Stimulated activated CD4-positive, alpha-beta T cell treated with anti-CD3 and anti-CD28 coated beads, TNF-alpha, amount 100 ng/mL, for 48 hours (primary cell): ENCODE measurements at places on chromosomes 11 and 22.

DNA sequence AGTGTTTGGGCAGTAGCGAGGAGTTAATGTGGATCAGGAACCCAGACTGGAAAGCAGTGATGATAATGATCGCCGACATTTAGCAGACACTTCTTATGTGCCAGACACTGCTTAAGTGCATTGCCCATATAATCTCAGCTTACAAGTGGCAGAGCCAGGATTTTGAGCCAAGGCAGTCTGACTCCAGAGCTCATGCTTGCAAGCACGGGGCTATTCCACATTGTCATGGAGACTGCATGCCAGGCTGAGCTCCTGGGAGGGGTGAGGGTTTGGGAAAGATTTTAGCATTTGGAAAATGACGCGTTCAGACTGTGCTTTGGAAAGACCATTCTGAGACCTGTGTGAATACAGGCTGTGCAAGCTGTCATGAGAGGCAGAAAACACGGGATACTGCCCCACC lies 302.7 kb downstream of the DDX10 start:
- no peak for DNase-seq

DNA sequence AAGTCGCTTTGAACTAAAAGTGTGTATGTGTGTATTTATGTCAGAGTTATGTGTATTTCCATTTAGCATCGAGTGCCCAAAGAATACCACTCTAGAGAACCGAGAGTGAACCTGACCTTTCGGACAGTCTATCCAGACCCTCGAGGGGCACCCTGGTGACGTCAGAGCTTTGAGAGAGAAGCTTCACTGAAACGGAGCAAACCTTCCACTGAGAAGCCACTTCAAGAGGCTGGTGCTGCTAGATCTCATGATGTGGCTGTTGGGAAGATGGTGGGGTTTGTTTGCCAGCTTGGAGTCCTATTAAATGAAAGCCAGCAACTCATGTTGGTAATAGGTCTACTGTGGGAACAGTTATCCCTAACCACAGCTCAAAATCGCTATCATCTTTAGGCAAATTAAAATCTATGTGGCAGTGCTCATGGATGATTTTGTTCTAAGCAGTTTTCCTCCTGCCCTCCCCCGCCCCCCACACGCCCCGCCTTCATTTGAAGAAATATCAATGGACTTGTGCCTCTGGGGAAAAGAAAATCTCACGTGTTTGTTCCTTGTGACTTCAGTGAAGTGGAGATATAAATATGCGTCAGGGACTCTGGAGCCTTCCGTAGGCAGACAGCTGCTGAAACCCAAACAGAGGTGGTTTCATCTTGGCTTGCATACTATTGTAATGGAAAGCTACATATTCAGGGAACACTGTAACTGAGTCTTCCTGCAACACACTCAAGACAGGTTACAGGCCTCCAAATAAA lies 22.4 kb upstream of the C11orf96 start:
- DNase-seq: no peak

DNA sequence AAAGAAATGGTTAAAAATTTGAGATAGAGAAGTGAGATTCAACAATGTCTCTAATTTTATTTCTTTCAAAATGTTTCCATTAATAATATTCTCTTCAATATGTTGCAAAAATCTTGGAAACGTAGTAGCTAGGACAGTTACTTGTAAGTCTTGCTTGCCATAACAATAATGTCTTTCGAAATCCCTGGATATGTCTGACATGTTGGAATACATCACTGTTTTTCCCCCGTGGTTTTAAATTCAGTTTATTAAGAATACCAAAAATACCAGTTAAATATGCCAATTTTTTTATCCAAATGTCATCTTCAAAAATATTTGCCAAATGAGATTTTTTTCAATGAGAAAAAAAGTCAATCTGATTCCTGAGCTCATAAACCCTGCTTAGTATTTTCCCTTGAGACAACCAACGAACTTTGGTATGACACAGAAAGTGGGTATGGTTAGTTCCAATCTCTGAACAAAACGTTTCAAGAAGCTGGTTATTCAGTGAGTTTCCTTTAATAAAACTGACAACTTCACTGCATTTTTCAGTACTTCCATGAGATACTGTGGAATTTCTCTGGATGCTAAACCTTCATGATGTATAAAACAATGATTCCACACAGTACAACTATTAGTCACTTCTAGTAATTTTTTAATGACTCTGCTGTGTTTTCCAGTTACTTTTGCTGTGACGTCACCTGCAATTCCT lies 36.7 kb upstream of the AMPD3 start:
- no peak for DNase-seq

GRCh38 chr22:18024276-18024939 lies at the start of gene MICAL3:
MICAL3 (minus strand) TSS chr22:18024561; CDS start chr22:17906812, 117,749 bp downstream.
- peak; percentile 45 for DNase-seq

DNA sequence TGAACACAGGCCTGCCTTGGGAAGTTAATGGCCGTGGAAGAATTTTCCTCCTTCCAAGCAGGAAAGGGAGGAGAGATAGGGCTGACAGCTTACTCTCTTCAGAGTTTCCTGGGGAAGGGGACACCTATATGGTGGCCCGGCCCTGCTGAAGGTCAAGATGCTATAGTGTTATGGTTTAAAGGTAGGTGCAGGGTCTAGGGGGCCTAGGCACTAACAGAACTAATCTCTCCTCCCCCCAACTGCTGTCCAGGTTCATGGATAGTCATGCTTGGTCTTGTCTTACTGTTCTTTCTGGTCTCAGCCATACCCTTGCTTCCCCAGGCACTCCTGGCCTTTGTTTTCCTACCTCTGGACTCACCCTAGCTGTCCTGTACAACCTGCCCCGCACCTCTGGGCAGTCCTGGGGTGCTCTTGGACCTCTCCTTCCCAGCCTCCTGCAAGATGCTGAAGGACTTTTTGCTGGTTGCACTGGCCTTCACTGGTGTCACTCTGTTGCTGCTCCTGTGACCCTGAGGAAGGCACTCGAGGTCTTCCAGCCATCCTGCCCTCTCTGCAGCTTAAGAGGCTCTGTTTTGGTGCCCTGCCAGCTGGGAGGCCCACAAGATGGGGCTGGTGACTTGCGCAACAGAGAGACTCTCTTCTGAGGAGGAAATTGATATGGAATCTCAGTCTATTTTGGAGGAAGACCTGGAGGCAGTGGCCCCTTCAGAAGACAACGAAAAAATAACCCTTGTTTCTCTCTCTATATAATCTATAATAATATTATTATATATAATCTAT lies 17.9 kb downstream of the SEC14L3 start:
- no peak for DNase-seq

- peak; percentile 69 for DNase-seq
These were observed at the start of gene TPST2 for GRCh38 chr22:26589845-26590736. TPST2 (minus strand) TSS chr22:26590132; CDS start chr22:26541630, 48,502 bp downstream.

DNA sequence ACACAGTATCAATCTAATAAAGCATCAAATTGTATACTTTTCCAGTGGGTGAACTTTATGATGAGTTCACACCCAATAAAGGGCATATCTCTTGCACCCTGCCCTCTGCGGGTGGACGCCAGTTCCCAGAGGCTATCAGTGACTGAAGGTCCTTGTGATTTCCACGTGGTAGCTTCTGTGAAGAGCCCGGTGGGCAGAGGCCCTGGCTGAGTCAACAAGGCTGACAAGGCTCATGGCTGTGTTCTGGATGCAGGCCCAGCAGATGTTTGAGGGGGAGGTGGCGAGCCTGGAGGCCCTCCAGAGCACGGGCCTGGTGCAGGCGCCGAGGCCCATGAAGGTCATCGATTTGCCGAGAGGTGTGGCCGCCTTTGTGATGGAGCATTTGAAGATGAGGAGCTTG lies 71.4 kb downstream of the PIWIL3 start:
- DNase-seq: no peak

DNA sequence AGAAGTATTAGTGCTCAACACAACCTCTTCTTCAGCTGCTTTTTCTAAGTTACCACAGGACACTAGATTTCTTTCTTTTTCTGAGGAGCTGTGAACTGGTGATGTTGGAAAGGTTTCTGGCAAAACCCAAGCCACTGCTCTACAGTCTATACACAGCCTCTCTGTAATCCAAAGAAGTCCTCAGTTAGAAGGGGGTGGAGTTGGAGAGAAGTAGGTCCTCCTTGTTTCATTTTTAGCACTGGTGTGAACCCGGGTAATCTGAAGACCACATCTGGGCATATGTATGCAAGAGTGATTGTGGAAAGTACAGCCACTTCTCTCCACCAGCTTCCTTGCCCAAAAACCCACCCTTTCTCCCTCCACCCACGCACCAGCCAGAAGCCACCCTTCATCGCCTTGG lies 1168.1 kb downstream of the LRRC4C start:
- no peak for DNase-seq

DNA sequence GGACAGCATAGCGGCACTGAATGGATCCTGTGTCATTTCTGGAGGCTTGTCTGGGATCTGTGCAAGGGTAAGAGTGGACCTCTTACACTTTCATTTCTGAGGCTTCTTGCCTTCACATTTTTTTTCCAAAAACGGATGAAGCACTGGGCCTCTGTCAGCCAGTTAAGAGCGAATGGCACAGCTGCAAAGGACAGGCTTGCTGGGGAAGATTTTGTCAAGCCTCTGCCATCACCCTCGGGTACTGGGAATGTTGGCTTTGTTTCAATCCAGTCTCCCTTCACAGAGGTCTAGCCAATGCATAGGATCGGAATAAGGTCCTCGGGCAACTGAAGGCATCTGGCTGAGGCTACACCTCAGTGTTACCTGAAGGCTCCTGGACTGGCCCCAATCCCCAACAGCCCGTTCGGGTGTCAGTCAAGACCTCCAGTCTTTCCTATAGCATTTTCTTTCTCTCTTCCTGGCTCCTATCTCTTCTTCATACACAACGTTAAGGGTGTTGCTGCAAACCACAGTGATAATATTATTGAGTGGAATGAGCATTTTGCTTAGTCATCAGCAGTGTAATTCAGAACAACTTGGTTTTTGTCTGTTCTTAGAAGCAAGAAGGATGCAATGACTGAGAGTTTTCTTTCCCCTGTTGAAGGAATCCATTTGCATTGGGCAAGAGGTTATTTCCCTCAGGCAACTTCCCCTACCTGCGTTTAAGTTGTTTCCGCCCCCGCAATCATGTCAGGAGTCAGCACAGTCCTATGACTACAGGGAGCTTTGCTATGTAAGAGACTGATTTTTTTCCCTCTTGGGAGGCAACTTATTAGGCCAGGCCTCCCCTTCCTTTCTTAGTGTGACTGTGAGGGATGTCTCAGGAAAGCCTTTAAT lies 22.8 kb downstream of the NPAT start:
- DNase-seq: peak; percentile 70

- DNase-seq: no peak
These were observed 35.1 kb downstream of the FBLN1 start for GRCh38 chr22:45537734-45538181.

- DNase-seq: peak; percentile 8
These were observed 454 bp downstream of the TMEM218 start for GRCh38 chr11:125111001-125111342.

- DNase-seq: no peak
These were observed 239.0 kb downstream of the TENM4 start for GRCh38 chr11:79201677-79202347.

GRCh38 chr11:102630598-102631448 lies 5.7 kb upstream of the MMP20 start:
- DNase-seq: no peak

GRCh38 chr22:21632237-21632895 lies at the start of gene CCDC116:
CCDC116 (plus strand) TSS chr22:21632760; CDS start chr22:21633182, 422 bp downstream.
- DNase-seq: no peak

DNA sequence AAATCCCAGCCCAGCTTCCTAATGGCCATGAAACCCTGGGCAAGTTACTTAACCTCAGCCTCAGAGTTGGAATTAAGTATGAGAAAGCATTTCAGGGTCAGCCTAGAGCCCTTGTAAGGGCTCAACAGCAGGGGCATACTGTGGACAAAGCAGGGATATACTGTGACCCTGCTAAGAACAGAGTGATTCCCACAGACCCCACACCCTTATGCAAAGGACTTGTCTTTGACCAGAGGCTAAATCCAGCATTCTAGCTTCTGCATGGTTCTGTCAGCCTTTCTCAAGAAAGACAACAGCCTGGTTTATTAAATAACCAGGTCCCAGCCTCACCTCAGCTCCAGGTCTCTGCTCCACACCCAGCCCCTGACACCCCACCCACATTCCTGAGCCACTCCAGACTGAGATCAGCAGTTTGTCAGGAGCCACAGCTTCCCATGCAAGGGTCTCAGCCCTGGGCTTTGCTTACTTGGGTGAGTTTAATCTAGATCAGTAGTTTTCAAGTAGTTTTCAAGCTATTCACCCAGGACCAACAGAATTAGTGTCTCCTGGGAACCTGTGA lies 69.2 kb downstream of the GALNT18 start:
- no peak for DNase-seq

GRCh38 chr22:23752750-23753149 lies 1.5 kb downstream of the VPREB3 start:
- no peak for DNase-seq

GRCh38 chr22:49042877-49043859 lies 784.5 kb downstream of the BRD1 start:
- DNase-seq: no peak

DNA sequence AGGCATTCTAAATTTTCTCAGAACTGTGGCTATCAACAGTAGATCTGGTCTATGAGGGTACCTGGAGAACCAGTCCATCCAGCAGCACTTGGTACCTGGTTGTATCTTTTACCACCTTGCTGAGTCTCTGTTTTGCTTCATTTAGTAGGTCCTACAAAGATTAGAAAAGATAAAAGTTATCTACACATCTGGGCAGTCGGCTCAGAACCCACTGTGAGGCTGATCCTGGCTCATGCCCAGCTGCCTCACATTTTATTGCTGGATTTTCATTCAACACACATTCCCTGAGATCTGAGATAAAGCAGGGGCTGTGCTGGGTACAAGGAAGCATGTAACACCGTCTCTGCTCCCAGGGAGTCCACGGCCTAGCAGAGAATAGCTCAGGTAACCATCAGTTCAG lies 27.5 kb downstream of the ATP6V1E1 start:
- no peak for DNase-seq

GRCh38 chr11:1301220-1302000 lies 8.0 kb downstream of the TOLLIP start:
- no peak for DNase-seq

GRCh38 chr11:116388146-116388545 lies 384.6 kb downstream of the BUD13 start:
- DNase-seq: no peak

DNA sequence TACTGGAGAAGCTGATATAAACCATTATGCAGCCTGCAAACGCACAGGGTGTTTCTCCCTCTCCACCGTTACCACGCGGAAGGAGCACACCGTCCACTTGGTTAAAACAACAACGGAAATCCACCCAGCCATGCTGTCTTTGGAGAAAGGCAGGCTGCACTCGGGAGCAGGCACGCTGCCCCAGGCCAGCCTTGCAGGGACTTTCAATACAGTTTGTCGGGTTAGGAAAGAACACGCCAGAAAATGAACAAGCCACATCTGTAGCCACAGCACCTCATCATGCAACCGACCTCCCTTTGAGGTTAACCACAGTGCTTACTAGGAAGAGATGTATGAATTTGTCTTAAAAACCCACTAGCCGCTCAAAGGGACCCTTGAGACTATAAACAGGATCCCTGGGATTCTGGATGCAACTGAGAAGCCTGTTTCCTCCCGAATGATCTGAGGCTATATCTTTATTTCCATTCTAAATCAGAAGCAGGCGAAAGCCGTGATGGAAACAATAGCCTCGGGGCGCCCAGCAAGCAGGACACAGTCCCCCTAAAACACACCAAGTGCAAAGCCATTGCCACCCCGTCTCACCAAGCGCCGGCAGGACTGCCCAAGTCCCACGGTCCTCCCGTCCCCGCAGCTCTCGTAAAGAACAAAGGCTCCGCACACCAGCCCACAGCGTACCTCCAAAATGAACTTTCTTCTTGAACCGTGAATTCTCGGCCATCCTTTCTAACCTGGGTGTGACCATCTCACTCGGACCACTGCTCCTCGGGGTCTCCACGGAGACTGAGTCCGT lies 318.9 kb downstream of the CTTN start:
- no peak for DNase-seq
